Activated CD8-positive, alpha-beta memory T cell treated with anti-CD3 and anti-CD28 coated beads for 24 hours (primary cell): ENCODE measurements at places on chromosomes 12 and 14.

- no peak for DNase-seq
Observed at GRCh38 chr14:50242096-50242495, 10.7 kb upstream of the SOS2 start.

- no peak for DNase-seq
Observed at GRCh38 chr12:68414988-68415387, 82.8 kb upstream of the MDM1 start.

- DNase-seq: no peak
Observed at GRCh38 chr12:108840605-108841332, 16.6 kb downstream of the SSH1 start.

DNA sequence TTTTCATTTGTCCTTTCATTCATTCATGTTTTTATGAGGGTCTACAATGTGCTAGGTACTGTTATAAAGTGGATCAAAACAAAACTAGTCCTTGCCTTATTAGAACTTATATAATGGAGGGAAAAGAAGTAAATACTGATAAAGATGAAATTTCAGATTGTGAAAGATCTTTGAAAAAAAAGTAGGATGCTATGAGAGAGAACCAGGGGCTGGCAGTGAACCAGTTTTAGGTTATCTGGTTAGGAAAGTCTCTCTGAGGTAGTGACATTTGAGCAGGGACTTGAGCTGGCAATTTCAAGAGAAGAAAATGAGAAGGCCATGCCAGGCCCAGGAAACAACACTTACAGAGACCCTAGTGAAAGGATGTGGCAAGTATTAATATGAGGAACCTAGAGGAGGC lies 57.3 kb upstream of the E2F7 start:
- no peak for DNase-seq

GRCh38 chr14:21748869-21749303 lies 75.3 kb upstream of the OR4E1 start:
- peak; percentile 70 for DNase-seq

DNA sequence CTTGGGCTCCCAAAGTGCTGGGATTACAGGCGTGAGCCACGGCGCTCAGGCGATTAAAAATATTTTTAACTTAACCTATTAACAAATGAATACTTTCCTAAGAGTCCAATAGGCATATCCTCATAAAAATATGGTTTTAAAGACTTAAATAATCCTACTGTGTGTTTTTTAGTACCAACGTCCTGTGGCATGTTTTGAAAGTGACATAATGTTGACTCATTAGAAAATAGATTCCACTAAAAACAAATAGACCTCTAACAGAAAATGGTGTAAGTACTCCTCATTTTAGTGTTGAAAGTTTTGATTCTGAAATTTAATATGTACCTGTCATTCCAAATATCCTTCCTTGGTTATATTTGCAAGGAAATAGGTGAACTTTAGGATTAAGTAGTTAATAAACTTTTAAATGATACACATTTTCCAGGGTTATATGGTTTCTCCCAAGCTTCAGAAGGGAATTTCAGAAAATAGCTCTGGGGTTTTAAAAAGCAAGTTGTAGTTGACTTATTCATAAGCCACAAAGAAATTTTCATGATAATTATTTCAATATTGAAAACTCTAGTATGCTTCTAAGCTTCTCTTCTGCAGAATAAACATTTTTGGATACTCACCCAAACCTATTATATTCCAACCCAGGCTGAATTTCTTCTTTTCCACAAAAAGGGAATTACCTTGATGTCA lies 12.1 kb upstream of the LUM start:
- DNase-seq: no peak

GRCh38 chr12:45577844-45578399 lies 151.6 kb upstream of the ARID2 start:
- no peak for DNase-seq

- DNase-seq: no peak
Observed at GRCh38 chr12:53729644-53730043, 2.4 kb upstream of the CALCOCO1 start.

- no peak for DNase-seq
Observed at GRCh38 chr12:55629058-55629841, 7.4 kb upstream of the OR10P1 start.

DNA sequence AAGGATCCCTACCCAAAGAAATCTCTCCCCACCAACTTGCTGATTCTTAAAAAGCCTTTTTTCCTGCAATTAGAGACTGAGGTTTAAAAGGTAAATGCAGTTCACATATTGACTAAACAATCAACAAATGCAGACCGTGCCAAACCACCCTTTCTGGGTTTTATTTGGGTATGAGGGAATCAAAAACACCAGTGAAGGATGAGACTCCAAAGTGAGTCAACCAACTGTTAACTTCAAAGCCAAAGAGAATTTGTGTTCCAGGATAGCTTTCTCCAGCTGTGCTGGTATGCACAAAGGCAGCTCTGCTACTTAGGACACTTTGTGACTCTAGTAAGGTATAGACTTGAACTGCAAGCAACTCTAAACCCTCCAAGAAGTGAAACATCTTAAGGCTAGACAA lies 39.4 kb downstream of the RPS29 start:
- no peak for DNase-seq

DNA sequence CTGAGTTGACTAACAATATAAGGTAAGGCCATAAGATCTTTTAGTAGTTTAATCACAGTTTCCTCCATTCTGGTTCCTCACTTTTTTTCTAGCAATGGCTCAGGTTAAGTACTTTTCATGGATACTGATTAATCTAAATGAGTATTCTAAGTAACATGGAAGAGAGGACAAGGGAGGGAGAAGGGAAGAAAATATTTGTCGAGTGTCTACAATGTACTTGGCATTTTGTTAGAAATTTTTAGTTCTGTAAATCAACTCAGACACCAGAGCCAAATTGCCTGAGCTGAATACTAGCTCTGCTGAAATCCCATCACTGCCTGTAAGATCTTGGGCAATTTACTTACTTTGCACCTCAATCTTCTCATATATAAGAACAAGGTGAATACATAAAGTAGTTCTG lies 20.2 kb downstream of the RERG start:
- DNase-seq: no peak

GRCh38 chr12:10147714-10148403 lies 17.9 kb upstream of the CLEC7A start:
- no peak for DNase-seq

DNA sequence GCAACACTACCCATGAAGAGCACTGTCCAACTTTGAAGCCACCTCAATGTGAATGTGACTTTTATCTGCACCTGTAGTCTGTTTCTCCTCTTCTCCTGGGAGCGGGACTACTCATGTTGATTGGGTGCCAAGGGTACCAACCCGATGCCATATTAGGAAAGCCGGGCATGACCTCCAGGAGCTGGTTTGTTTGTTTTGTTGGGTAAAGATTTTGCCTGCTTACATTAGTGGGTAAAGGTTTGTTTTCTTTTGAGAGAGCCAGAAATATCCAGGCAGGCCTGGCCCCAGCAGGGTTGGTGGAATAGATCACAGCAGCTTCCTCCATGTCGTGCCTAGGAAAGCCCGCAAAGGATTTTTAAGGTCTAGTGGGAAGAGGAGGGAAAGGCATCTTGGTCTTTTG lies 19.7 kb upstream of the ITPK1 start:
- no peak for DNase-seq

- no peak for DNase-seq
Observed at GRCh38 chr14:27391331-27391730, 793.5 kb upstream of the NOVA1 start.
